ENCODE measurements at places on chromosomes 11 and 22.

DNA sequence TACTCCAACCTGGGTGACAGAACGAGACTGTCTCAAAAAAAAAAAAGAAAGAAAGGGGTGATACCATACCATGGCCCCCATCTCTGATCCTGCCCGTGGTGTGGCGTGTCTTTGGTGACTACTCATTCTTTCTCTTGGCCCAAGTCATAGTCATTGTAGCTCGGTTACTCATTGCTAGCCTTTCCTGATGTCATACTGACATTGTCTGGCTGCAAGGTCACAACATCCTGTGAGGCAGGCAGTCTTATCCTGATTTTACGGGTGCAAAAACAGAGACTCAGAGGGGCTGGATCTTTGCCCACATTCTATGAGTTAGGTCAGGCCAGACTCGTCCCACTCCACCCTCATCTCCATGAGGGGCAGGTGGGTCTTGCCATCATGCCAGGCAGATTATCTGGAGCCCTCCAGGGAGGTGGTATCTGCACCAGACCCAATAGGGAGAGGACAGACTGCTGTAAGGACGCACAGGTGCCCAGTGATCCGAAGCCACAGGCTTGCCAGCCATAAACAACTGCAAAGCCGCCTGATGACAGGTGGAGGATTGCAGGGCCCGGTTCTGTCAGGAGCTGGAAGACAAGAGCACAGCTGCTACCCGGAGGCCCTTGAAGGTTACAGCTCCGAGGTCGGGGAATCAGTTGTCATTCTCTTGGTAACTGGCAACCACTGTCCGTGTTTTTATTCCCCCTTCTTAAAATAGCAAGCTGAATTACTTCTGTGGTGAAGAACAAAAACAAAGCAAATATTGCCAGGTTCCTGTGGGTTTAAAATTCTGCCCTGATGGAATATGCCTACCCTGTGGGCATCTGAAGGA lies 13.8 kb downstream of the TOM1 start:
- peak; percentile 6 for DNase-seq

DNA sequence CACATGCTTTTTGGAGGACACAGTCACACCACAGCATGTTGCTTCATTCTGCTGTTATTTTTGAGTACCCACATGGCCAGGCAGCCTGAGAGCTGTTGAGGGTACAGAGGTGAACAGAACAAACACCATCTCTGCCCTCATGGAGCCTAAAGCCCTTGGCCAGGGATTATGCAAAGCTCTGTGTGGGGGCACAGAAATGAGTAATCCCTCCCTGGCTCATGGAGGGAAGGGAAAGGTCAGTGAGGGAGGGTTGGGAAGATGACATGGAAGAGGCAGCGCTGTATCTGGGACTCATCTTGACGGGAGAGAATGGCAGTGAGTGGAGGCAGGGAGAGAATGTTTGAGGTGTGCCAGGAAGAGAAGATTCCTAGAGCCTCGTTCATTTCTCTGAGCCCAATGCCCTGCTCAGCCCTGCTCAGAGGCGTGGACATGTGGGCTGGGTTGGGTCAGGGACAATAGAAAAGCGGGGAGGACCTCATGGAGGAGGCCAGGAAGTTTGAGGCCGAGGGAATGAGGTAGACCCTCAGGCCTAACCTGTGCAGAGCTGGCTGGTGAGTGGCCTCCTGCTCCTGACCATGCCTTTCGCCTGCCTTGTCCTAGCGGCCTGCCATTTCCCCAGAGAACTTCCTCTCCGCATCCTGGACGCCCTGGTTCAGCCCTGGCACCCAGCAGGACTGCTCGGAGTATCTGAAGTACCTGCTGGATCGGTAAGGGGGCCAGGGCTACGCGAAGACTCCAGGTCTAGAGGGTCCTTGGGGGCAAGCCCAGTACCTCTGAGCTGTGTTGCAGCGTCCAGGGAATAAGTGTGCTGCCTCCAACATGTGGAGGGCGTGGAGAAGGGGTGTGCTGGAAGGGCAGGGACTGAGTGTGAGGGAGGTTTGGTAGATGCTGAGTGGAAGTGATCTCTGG lies 19.8 kb downstream of the USP35 start:
- DNase-seq, result no peak

GRCh38 chr22:36863979-36864378 lies 3.2 kb downstream of the NCF4 start:
- DNase-seq, result no peak

GRCh38 chr11:30509364-30509763 lies 76.8 kb downstream of the MPPED2 start:
- no peak for DNase-seq

- DNase-seq, result no peak
Measured at GRCh38 chr11:35035894-35036408, 103.0 kb upstream of the CD44 start.

DNA sequence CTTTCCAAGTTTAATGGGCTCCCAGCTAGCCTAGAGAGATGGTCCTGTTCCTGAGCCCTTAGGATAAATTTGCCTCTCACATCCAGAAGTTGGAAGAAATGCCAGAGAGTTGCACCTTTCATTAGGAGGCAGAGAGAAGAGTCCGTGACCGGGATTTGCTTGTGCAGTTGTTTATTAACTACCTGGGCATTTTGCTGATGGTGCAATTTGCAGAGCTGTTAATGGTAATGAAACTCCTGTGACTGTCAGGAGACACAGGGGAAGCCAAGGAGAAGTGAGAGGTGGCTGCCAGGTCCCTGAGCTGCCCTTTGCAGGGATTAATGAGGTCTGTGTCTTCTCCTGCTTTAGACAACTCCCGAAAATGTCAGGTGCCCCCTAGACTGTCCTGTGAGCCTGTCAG lies 69.1 kb upstream of the B3GAT1 start:
- DNase-seq, result no peak

- DNase-seq, result no peak
Measured at GRCh38 chr11:8066036-8066910, 14.7 kb upstream of the TUB start.

DNA sequence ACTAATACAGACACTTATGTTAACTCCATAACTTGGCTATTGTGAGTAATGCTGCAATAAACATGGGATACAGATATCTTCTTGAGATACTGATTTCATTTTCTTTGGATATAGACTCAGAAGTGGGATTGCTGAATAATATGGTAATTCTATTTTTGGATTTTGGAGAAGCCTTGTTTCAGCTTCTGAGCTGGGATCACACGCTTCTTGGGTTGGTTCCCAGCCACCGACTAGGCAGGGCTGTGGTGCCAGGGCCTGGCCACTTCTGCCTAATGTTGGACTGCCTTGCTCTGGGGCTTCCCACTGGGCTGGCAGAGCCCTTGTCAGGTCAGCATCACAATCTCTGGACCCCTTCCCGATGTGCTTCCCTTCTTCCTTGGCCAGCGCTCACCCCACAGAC lies 14.0 kb upstream of the MCHR1 start:
- no peak for DNase-seq

GRCh38 chr11:129790106-129790505 lies 25.5 kb upstream of the TMEM45B start:
- DNase-seq, result no peak

DNA sequence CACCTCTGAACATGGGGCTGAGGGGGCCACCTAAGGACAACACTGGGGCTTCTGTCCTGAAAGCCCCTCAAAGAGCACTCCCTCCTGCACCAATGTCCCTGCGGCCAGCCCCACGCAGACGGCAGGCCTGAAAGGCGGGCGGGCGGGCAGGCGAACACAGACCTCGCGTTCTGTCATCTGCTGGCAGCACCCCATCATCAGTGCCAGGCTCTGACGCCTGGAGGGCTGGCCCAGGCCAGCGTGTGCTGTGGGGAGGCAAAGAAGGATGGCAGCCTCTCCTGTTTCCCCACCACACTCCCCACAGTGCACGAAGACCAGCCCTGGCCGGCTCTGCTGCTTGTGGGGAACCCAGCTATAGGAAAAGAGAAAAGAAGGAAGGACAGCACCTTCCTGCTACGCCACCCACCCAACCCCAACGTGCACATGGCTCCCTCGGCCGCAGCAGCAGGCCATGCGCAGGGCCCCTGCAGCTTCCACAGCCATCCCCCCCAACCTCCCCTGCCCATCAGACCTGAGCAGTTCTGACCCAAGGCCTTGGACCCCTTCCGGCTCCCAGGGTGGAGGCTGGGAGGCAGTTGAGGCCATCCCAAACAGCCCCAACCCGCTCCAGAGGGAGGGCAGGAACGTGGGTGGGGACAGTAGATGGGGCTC lies 3.5 kb downstream of the SBF1 start:
- DNase-seq, result no peak

- DNase-seq, result no peak
Measured at GRCh38 chr11:40376331-40376730, 1083.1 kb downstream of the LRRC4C start.

GRCh38 chr11:19345848-19346681 lies 105.3 kb upstream of the E2F8 start:
- DNase-seq, result peak; percentile 82

GRCh38 chr11:62676698-62677097 lies 2.2 kb downstream of the UBXN1 start:
- DNase-seq, result no peak

- no peak for DNase-seq
Measured at GRCh38 chr22:27433099-27433498, 368.5 kb downstream of the MN1 start.

DNA sequence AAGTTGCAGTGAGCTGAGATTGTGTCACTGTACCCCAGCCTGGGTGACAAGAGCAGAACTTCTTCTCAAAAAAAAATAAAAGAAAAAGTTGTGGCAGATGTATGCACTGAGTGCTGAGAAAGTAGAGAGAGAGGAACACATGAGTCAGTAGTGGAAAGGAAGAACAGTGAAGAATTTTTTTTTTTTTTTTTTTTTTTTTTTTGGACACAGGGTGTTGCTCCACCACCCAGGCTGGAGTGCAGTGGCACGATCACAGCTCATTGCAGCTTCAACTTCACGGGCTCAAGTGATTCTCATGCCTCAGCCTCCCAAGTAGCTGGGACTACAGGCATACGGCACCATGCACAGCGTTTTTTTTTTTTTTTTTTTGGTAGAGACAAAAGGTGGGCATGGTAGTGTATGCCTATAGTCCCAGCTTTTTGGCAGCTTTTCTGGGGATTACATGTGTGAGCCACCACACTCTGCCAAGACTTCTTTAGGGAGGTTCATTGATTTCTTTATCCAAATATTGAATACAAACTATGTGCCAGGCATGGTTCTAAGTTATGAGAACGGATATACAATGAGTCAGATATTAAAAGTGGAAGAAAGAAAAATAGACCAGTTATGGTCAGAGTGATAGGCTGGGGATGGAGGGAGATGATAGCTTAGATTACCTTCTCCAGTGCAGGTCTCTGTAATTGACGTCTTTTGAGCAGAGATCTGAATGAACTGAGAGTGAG lies 62.0 kb downstream of the YAP1 start:
- no peak for DNase-seq

DNA sequence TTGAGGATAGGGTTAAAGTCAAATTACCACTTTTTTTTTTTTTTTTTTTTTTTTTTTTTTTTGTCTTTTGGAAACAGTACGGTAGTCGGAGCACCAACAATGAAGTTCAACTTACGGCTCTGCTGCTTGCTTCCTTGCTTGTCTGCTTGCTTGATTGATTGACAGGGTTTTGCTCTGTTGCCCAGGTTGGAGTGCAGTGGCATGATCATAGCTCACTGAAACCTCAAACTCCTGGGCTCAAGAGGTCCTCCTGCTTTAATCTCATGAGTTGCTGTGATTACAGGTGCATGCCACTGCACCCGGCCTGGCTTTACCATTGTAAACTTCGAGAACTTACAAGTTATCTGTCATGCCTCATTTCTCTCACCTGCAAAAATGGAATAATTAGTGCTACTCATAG lies 5.8 kb downstream of the SGSM3 start:
- no peak for DNase-seq

GRCh38 chr11:120398132-120398531 lies 61.9 kb downstream of the ARHGEF12 start:
- DNase-seq, result no peak

DNA sequence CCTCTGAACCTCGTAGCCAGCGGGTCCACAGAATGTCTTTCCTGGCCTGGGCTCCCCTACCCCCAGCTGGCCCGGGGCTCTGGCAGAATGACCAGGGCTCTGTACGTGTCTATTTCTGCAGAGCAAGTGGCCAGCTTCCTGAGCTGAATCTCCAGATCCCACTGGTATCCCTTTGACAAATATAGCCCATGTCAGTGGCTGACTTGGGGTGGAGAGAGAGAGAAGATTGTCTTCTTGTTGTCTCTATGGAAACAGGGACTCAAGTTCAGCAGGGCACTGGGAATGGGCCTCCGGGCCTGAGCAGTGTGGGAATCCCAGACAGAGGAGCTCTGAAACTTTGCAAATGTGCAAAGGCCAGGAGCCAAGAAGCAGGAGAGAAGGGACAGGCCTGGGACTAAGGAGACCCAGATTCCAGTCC lies 33.9 kb downstream of the ANO1 start:
- DNase-seq, result no peak

DNA sequence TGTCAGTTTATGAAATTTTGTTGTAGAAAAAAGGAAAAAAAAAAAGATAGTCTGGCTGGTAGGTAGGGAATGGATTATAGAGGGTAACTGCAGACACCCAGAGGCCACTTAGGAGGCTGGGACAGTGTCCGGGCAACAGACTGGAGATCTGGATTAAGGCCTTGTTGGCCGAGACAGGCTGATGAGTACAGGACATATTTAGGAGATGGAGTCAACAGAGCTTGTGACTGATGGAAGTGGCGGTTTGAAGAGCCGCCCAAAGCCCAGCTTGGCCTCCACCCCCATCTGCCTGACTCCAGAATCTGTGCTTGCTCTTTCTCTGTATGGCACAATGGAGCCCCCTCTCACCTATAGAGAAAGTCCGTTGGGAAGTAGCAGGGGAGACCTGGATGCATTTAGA lies 7.6 kb downstream of the PLEKHB1 start:
- no peak for DNase-seq

DNA sequence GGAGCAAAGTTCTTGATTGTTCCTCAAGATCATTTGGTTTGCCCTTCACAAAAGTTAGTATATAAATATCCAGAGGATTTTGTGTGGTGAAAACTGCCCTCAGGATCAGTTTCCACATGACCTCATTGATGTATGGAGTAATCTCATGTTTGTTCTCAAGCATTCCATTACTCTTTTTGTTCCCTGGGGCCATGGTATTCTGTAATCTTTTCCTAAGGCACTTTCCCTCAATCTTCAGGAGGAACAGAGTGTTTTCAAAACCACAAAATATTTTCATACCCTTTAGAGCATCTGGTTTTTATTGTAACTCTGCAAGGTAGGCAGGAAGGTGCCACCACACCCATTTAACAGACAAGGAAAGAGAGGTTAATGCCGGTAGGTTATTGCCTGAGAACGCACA lies 99.6 kb downstream of the FAM181B start:
- DNase-seq, result no peak

Measured in SW480 (cell line).